ENCODE measurements at places on chromosomes 3 and 15.

DNA sequence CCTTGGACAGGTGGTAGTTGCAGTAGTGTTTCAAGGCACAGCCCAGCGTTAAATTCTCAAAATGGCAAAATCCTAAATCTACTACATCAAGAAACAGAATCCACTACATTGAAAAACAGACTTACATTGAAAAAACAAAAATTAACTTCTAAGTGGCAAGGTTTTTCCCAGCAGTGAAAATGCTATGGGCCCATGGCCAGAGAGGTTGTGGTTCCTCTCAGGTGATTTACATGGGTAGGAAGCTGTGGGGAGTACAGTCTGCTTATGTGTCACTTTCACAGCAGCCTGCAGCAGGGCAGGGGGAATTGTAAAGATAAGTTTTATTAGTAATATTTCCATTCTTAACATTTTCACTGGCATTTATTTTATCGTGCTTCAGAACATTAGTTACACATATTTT lies 24.9 kb downstream of the TTC14 start:
- DNase-seq, result no peak

DNA sequence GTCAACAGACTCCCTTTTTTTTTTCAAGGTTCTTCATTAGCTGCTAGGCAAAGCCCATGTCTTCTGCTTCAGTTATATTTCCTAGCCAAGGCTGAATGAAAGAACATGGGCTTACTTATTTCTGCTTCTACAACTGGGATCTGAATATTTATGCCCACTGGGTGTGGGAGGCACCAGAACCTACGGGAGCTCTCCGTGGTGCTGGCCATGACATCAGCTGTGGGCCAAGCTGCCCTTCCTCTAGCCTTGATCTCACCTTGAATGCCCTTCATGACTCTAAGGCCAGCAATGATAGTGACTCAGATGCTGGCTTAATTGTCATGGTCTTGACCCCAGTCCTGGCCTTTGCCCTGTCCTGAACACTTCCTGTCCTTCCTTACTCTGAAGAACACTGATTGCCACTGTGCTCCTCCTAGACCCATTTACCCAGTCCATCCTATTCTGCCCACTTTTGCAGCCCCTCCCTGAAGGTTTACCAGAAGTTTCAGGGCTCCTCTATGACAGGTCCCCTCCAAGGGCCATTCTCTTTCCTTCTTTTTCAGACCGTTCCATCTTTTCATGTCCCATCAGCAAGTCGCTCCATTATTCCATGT lies 32.8 kb upstream of the PRR20G start:
- DNase-seq, result peak; percentile 1

DNA sequence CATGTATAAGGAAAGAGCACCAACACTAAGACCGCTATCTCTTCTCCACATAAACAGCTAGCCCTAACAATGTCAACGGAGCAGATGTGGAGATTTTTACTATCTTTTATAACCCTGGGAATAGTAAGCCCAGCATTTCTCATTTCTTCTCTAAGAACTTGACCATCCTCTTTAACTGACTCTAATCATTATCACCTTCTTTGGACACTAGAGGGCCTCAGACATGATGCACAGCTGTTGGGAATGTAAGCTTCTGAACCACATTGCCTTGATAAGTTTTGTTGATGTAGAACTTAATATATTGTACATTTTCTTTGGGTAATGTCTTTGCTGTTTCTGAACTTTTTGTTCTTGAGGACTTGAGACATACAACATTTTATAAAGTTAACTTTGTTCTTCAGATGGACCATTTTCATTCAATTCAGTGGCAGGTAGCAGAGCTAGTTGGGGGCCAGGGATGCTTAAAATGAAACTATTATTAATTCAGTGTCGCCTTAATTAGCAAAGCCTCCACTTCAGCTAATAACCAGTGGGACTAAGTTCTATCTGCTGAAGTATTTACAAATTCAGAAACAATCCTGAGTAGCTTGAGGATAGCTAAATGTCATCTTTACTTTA lies 9.6 kb upstream of the TAGLN3 start:
- DNase-seq, result no peak

DNA sequence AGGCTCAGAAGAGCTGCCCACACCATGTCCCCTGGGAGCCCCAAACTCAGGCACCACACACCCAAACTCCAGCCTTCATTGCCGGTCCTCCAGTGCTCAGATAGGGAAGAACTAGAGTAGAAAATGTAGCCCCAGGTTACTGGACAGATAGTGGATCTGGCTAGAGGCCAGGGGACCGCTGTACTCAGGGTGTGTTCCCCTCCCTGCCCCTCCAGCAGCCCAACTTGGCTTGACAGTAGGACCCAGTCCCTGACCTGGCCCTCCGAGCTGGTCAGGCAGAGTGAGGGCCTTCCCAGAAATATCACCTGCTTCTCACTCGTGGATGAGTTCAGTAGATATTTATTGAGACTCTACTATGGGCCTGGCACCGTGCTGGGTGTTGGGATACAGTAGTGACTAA lies 100.0 kb downstream of the CORO2B start:
- no peak for DNase-seq

GRCh38 chr3:124964387-124964786 lies 29.8 kb upstream of the MUC13 start:
- no peak for DNase-seq

DNA sequence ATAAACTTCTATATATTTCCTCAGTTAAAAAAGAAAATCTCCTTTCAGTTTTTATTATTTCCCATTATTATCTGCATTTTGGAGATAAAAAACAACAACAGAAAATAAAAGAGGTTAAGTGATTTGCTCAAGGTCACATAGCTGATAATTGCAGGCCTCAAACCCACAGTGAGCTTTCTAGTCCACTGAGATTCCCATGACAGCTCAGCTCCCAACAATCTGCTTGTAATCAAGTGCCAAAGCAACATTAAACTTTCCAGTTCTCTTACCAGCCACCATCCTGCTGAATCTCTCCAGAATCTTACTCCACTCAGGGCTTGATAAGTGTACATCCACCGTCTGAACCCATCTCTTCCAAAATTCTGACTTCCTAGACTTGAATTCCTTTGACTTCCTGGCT lies 318.2 kb upstream of the SEMA6D start:
- no peak for DNase-seq

GRCh38 chr3:71652781-71653413 lies 69.4 kb upstream of the FOXP1 start:
- DNase-seq, result no peak

- no peak for DNase-seq
Observed at GRCh38 chr3:42339321-42339720, 71.1 kb downstream of the LYZL4 start.

- DNase-seq, result no peak
Observed at GRCh38 chr15:84881520-84881830, 3.0 kb upstream of the SLC28A1 start.

GRCh38 chr3:192940129-192940528 lies 22.5 kb upstream of the MB21D2 start:
- DNase-seq, result no peak

GRCh38 chr3:193982258-193982659 lies 153.7 kb upstream of the HES1 start:
- DNase-seq, result no peak

- no peak for DNase-seq
Observed at GRCh38 chr3:192993411-192993810, 75.8 kb upstream of the MB21D2 start.

DNA sequence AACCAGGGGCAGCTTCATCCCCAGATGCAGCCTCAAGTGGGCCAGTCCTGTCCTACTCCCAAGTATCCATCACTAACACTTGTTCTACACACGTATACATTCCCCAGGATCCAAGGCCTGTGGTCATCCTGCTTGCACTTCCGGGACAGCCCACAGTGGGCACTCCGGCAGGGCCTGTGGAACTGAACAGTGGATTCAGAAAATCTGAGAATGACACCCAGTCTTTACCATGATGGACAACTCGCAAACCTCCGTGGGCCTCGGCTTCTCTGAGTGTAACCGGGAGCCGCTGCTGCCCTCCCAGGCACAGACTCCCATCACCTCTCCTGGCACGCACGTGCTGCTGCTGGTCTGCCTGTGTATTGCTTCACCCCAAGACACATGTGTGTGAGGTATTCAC lies 59.6 kb downstream of the ATP10A start:
- DNase-seq, result no peak

DNA sequence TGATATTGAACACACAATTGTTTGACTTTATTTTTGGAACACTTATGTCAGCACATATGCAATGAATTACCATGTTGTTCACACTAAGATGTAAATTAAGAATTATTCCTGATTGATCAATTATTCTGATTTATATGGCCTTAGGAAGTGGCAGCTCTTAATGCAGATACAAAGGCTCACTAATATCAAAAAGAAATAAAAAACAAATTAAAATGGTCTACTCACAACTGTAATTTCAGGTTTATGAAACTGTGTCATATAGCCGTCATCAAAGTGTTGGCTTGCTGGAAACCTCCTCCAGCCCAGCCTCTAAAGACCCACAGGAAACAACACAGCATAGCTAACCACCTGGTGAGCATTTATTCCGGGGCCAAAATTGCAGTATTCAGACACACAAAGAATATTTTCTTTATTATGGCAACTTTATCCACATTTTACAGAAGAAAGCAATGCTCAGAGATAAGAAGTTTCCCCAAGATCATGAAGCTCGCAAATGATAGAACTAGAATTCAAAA lies 33.4 kb downstream of the PDZRN3 start:
- no peak for DNase-seq

DNA sequence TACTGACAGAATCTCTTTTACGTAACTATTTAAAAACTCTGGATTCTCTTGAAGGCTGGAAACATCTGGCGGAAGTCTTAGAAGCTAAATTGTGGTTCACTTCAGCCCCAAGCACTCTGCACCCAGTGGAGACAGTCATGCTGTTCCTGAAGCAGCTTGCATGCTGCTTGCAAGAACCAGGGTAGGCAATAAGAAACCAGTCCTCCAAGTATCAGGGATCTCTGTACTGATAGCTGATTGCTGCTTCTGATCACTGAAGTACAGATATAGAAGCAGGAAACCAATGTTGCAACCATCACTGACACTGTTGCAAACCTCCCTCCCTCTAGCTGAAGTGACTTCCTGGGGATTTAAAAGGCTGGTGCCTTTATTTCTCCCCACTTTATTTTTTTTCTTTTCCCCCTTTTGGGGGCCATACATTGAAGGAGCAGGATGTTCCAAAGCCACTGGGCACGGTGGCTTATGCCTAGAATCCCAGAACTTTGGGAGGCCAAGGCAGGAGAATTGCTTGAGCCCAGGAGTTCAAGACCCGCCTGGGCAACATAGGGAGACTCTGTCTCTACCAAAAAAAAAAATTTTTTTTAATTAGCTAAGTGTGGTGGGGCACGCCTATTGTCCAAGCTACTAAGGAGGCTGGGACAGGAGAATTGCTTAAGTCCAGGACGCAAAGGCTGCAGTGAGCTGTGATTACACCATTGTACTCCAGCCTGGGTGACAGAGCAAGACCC lies 15.3 kb downstream of the SPCS1 start:
- DNase-seq, result no peak

DNA sequence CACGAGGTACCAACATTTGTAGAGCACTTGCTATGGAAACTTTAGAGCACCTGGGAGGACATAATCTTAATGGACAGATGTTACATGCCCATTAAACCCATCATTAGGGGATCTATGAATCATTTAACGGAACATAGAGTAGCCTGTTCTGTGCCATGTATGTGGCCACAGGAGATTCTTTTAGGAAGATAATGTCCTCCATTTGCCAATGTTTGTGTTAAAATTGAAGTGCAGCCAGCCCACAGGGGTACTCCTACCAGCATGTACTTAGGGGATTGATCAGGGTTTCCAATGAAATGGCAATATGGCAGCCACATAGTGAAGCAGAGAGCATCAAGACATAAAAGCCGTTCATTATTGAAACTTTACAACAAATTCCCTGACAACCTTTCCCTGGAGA lies 70.7 kb downstream of the TNIK start:
- no peak for DNase-seq

GRCh38 chr3:99929745-99930139 lies 112.1 kb downstream of the CMSS1 start:
- DNase-seq, result no peak

GRCh38 chr3:23421811-23422516 lies 218.8 kb downstream of the UBE2E2 start:
- DNase-seq, result no peak

DNA sequence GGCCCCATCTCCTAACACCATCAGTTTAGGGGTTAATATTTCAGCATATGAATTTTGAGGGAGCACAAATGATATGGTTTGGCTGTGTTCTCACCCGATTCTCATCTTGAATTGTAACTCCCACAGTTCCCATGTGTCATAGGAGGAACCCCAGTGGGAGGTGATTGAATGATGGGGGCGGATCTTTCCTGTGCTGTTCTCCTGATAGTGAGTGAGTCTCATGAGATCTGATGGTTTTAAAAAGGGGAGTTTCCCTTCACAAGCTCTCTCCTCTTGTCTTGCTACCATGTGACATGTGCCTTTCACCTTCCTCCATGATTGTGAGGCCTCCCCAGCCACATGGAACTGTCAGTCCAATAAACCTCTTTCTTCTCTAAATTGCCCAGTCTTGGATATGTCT lies 73.8 kb upstream of the TJP1 start:
- no peak for DNase-seq

- DNase-seq, result no peak
Observed at GRCh38 chr3:2097641-2098191, 950 bp upstream of the CNTN4 start.

DNA sequence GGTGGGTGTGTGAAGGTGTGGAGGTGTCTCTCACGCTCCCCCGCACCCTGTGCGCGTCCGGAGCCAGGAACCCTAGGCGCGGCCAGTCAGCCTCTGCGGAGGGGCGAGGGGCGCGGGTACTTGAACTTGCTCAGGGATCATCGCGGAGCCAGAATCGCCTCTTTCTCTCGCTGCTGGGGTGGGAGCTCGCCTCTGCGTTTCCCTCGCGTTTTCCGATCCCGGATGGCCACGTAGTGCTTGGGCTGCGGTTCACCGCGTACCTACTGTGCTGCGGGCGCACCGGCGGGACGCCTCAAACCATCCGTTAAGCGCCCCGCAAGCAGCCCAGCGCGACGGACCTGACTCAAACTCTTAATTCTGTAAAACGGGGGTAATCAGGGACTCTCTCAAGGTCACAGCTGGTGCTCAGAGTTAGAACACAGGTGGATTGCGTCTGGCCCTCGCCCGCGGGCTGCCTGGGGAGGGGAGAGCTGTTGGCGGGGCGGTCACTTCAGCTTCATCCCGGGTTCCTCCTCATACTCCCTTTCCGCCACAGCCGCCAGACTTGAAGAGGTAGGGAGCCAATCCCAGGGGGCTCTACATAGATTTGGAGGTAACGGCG lies 686 bp downstream of the MYRIP start:
- DNase-seq, result peak; percentile 10

GRCh38 chr3:76051145-76051544 lies 265.8 kb upstream of the ZNF717 start:
- DNase-seq, result no peak

- no peak for DNase-seq
Observed at GRCh38 chr3:152243721-152244516, 24.8 kb upstream of the MBNL1 start.

DNA sequence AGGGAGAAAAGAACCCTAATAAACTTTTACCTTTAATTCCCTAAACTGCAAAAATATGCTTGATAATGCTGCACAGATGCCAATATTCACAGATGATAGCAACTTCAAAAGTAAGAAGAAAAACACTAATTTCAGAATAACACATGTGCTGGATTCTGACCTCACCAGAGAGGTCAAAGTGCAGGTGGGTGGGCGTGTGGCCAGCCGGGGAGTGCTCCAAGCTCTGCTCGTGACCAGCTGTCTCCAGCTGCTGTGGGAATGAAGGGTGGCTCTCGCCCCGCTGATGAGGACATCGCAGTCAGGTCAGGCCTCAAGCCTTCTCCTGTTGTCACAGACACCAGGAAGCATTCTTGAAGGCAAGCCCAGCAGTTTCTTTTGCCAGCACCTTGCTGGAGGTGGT lies 57.1 kb downstream of the ADAMTS17 start:
- DNase-seq, result no peak

GRCh38 chr15:80966431-80967197 lies 23.0 kb downstream of the MESD start:
- DNase-seq, result no peak
